ENCODE measurements at places on chromosomes 5 and 9.
A peak's percentile ranks its signal among the peaks of the same experiment; 100 is the strongest.

DNA sequence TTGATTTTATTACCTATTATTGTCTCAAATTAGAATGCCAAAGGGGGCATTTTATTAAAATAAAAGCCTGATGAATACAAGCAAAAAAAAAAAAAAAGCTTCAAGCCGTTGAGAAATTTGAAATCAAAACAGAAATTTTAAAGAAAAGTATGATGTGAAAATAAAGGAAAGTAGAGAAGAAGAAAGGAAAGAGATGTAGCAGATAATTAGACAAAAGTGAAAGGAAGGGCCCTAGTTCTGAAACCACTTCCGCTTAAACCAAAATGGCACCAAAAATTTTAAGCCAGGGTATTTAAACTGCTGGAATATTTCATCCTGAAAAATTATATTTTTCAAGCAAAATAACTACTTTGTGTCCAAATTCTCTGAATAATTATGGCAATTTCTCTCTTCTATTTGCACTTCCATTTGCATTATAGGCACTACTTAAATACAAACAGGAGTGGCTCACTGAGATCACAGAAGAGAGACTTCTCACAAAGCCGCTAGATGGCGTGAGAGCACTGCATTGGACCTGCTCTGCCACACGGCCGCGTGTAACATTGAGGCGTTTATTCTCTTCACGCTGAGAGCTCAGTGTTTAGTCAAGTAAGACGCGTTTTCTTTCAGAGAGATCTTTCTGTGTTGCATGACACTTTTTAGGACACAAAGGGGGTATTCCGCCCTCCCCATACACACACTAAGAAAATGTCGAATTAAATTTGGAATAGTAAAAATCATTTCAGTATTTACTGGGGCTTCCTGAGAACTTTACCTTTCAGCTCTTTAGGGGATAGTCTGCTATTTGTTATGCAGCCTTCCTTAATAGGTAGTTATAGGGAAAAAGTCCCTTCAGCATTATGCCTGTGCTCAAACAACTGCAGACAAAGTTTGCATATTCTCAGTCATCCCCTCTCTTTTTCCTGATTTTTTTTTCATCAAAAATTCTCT lies 368.4 kb upstream of the CCNH start:
- peak; percentile 71 for DNase-seq

GRCh38 chr5:62607615-62608014 lies 29.0 kb downstream of the LRRC70 start:
- no peak for DNase-seq

DNA sequence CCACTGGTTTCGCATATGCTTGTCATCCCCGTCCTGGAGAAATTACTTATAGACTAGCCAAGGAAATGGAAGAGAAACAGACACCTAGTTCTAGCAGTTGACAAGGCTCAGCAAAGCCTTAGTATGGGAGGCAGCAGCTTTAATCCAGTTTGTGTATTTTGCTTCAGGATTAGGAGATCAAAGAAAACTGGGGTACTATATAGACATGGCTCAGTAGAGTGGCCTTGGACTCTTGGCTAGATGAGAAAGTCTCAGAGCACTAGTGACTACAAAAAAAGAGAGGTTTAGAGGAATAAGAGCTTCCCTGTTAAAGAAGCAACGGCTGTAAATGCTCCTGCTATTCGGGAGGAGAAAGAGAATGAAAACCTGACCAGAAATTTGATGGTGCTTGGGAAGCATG lies 349.1 kb downstream of the CTNND2 start:
- DNase-seq, result no peak

DNA sequence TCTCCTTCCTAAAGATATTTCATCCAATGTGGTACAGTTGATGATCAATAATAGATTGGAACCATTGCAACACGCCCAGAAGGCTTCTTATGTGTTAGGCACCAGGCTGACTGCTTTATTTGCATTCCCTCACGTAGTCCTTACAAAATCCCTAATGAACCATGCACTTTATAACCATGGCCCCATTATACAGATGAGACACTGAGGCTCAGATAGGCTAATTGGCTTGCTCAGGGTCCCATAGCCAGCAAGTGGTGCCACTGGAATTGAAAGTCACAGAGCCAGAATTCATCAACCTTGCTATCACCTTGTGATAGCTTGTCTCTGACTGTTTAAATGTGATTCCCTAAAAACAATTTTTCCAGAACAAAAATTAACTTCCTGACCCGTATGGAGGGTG lies 27.8 kb upstream of the RAI14 start:
- DNase-seq, result no peak

DNA sequence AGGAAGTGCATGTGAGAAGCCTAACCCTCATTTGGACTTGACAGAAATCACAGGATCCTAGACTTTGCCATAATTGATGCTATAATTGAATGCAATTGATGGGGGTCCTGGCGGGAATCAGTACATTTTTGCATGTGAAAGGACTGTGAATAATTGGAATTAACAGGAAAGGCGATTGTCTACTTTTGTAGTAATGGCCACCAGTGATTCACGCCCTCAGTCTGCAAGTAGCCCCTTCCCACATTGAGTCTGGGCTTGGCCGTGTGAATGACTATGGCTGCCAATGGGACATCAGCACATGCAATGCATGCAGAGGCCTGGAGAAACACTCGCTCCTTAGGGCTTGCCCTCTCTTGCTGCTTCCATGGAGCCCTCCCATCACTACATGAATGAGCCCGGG lies 107.8 kb upstream of the OSMR start:
- DNase-seq, result no peak

Measured in activated T-cell treated with anti-CD3 and anti-CD28 coated beads for 1 hour (primary cell).